ENCODE measurements at places on chromosomes 13 and 19.
A peak's percentile ranks its signal among the peaks of the same experiment; 100 is the strongest.

DNA sequence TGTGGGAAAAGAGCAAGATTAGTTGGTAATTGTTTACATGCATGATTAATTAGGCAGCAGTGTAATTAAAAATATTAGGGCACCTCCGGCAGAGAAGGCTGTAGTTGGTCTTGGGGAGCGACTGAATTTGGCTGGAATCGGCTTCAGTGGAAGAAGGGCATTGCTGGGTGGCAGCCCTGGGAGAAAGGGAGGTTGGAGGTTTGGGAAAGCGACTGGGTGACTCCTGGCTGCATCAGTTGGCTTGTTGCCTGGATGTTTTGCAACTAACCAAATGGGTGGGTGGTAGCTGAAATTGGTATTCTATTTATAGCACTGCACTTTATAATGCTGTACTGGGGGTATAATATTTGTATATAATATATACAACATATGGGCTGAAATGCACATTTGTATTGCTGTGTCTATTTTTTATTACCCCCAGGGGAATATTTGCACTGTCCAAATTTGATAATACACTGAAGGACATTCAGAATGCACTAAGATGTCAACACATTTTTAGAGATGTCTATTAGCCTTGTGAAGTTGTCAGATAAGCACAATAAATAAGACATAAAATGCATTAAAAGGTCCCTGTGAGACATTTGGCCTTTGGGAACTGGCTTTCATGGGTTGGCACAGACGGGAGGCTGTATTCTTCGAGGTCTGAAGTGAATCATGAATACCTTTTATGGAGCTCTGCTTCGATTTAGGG lies 1.7 kb downstream of the B3GLCT start:
- no peak for DNase-seq

DNA sequence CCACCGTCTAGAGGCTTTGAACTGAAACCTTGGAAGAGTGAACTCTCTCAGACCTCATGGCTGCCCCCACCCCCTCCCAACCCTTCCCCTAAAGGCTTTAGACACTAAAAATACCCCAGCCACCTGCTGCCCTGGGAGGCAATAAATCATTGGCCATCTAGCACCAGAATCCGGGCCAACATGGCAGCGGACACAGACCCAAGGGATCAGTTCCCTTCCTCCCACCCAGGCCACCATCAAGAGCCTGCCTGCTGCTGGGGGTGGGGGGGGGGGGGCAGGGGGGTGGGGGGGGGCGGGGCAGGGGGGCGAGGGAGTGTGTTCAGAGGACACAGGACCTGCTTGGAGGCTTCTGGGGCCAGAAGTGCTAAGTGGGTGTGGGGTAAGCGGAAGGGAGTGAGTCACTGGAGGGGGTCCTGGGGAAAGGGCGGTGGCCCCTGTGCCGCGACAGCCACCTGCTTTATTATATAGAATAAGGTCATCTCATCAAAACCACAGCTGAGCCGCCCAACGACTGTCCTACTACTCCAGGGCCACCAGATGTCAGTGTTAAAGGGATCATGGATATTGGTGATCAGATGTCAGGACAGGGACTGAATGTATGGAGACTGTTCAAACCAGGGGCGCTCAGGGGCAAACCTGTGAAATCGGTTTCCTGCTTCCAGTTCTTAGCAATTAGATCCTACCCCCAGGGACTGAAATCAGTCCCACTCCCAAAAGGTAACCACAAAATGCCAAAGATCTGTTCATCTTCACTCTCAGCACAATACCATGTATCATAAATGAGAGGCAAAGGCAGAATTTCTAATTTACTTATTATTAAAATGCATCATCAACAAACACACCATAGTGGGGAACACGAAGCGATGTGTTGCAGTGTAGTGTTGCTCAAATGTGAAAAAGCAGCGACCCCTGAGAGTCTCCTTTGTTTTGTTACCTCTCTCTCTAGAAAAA lies 24.3 kb downstream of the ARL11 start:
- DNase-seq: peak; percentile 46

DNA sequence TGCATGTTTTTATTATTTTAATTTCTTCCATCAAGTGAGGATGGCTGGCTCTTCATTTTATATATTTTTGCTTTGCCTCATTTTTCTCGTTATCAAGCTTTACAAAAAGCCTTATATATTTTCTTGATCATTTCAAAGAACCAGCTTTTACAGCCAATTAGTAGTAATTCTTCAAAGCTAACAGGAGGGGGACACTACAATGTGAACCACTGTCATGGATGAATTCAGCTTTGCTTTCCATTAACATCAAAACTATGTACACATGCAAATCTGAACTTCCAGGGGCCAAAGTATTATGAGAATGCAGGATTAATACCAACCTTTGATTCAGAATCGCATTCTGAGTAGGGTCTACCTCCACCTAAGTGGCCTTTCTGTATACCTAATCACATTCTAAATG lies 11.1 kb downstream of the UQCRFS1 start:
- DNase-seq: no peak

DNA sequence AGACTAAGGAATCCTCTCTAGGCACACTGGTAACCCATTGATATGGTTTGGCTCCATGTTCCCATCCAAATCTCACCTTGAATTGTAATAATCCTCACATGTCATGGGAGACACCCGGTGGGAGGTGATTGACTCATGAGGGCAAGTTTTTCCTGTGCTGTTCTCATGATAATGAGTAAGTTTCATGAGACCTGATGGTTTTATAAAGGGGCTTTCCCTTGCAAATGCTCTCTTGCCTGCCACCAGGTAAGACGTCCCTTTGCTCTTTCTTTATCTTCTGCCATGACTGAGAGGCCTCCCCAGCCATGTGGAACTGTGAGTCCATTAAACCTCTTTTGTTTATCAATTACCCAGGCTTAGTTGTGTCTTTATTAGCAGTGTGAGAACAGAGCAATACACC lies 81.4 kb upstream of the GPC6 start:
- no peak for DNase-seq

GRCh38 chr13:43200307-43200706 lies 176.9 kb downstream of the DNAJC15 start:
- DNase-seq: no peak

DNA sequence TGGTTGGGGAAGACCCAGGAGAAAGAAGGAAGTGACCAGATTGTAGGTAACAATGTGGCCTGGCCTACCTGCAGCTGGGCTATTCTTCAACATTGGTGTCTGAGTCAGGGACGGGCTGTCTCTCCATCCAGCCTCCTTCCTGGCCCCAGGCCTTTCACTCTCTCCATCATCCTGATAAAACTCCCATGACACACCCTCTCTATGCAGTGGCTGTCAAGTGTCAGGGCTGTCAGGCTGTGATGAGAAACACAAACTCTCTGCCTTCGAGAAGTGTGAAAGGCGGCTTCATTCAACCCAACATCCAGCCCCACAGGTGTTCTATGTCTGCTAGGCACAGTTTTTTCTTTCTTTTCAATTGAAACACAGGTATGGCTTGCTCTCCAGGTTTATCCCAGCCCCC lies 153.3 kb upstream of the VSTM2B start:
- DNase-seq: no peak

- peak; percentile 3 for DNase-seq
Measured at GRCh38 chr13:111905609-111905945, 161.4 kb upstream of the SOX1 start.

GRCh38 chr13:98961503-98962105 lies 16.3 kb downstream of the DOCK9 start:
- DNase-seq: no peak

DNA sequence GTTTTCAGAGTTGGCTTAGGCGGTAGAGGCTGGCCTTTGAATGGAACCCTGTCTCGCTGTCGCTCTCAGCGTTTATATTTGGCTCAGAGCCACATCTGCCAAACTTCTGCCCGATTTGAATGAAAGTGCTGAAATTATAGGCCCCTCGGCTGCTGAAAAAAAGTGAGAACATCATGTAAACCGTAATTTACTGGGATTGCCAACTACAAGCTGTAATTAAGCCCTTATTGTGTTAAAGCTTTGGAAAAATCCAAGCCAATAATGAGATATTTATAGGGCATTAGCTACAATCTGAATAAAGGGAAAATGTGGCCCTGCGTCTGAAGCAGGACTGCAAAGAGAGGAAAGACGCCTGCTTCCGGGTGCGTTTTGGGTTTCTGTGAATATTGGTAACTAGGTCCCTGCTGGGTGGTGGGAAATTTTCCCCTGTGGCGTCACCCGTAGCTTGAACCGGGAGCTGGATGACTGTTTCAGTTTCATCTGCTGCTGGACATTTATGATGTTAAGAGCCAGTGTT lies 9.9 kb downstream of the DNM2 start:
- no peak for DNase-seq

DNA sequence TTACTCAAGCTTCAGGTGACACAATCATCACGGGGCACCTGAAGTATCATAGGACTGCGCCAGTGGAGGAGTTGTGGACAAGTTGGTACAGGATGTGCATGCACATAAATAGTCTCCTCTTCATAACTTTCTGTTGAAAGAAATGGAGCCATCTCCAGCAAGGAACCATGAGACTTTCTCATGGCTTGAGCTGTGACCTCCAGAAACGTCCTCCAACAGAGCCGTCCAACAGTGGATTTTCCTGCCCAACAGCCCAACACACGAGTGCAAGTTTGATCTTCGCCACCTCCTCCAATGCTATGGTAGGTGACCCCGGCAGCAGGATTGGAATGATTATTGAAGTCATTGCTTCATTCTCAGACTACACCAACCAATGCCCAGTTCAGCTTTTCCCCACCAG lies 105.1 kb upstream of the ZNF507 start:
- DNase-seq: no peak

GRCh38 chr13:45474584-45475454 lies 10.1 kb downstream of the COG3 start:
- DNase-seq: no peak

DNA sequence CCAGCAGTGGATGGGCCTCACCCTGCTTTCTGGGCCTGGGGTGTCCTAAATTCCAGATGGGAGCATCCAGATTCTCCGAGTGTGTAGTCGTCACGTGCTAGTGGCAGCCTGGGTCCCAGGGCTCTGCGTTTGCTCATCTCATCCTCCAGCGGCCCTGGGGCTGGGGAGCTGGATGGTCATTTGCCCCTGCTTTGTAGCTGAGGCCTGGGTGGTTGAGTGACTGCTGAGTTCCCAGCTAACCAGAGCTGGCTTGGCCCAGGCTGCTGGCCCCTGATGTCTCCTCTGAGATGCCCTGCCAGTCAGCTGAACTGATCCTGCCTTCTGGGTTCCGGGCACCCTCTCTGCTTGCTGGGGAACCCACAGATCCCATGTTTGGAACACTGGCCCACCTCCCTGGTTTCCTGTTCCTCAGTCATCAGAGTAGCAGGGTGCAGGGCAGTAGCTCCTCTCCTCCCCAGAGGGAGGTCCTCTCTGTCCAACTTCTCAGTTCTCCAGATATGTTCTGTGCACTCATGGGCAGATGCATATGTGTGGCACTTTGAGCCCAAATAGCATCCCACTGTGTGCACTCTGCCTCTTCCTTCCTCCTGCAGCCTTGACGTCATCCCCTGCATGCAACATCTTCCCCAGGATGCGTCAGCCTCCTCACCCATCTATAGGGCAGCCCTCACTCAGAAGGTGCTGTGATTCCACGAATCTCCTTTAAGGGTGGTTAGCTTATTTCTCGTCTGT lies 22.4 kb upstream of the CRTC1 start:
- DNase-seq: no peak

GRCh38 chr19:51367255-51367564 lies 1.0 kb upstream of the ETFB start:
- no peak for DNase-seq

DNA sequence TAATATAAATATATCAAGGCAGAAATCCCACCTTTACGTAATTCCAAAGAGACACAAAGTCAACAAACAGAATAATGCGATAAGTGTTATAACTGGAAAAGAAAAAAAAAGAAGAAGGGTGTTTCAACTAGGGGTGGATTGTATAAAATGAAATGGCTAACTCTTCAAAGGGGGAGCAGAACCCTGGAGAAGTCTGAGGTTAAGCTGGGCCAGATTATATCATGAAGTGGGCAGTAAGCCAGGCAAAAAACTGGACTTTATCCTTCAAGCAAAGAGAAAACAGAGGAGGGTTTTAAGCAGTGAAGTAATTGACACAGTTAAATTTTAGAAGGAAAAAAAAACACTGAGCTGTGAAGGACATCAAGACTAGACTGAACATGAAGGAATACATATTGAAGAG lies 41.9 kb downstream of the TBC1D4 start:
- no peak for DNase-seq

GRCh38 chr13:88736026-88736425 lies 1064.9 kb downstream of the SLITRK5 start:
- no peak for DNase-seq

DNA sequence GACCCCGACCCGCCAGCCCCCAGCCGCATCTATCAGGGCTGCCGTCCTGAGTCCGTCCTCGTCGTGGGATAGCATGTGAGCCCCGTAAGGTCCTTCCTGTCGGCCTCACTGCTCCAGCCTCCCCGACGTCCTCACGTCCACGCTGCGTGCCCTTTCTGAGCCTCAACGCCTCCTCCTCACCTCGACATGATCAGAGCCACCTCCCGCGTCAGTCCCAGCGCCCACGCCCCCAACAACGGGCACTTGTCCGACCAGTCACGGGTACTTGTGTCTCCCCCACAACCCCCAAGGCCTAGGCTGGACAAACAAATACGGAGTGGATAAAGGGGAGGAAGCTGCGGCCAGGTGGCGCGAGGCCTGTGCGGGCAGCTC lies 665 bp downstream of the ZNF497 start:
- DNase-seq: peak; percentile 70

DNA sequence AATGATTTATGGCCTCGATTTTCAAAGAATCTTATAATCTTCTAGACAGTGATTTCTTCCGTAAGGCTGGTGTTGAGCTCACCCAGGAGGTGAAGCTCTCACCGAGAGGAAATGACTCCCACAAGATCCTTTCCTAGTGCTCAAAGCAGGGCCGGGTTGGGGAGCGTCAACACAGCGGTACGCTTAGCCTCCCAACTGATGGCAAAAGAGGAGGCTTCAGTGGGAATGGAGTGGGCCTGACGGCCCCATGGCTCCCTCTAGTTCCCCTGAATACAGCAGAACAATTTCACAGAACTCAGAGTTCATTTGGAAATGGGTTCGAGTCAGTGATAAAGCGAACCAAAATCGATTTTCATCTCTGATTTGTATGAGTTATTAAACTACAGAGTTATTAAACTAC lies 449.5 kb downstream of the KLF12 start:
- DNase-seq: no peak

- DNase-seq: peak; percentile 86
Measured at GRCh38 chr19:11324079-11324661, 15.3 kb downstream of the RAB3D start.

- no peak for DNase-seq
Measured at GRCh38 chr19:17902701-17903100, 30.1 kb upstream of the CCDC124 start.

DNA sequence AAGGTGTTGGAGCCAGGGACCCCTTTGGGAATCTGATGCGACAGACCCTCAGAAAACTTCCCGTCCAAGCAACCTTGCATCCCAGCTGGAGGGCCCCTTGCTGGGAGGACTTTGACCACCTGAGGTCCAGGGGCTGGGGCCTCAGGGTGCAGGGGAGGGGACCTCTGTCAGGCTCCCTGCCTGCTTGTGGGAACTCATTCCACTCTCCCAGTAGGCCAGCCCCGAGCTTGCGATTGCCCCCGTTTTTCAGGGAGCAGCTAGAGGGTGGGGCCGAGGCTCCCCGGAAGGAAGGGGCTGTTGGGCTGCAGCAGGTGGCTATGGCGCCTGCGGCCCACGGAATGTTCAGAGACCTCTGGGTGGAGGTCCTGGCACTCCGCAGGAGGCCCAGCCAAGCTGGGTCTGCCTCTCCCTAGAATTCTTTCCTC lies 2.8 kb downstream of the GNA11 start:
- no peak for DNase-seq

Data from activated CD8-positive, alpha-beta memory T cell treated with anti-CD3 and anti-CD28 coated beads, Interleukin-2, amount 10 ng/mL, durations not matched to agents 7 days and 5 days (primary cell).